GM23338 (cell line): ENCODE measurements at places on chromosomes 11 and 22.

GRCh38 chr22:49461674-49462073, 366.0 kb downstream of the BRD1 start:
- DNase-seq = no peak

GRCh38 chr11:10457901-10458300, 2.8 kb downstream of the AMPD3 start:
- no peak for DNase-seq

DNA sequence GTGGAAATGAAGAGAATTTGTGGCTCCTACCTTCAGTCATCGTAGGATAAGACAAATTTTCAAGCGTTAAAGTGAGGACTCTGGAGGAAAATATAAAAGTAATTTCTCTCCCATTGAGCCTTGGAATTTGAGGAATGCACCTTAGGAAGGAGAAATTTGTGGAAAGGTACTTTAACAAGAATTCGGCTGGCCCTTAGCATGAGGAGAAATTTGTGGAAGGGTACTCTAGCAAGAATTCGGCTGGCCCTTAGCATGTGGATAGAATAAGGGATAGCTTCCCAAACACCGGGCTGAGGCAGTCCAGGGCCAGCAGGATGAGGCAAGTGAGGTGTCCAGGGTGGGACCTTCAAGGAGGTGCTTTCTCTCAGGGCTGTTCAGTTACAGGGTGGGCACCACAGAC, 33.2 kb upstream of the FAR1 start:
- DNase-seq = peak; percentile 51

- no peak for DNase-seq
These were observed 124.0 kb downstream of the ME3 start for GRCh38 chr11:86548271-86548917.

DNA sequence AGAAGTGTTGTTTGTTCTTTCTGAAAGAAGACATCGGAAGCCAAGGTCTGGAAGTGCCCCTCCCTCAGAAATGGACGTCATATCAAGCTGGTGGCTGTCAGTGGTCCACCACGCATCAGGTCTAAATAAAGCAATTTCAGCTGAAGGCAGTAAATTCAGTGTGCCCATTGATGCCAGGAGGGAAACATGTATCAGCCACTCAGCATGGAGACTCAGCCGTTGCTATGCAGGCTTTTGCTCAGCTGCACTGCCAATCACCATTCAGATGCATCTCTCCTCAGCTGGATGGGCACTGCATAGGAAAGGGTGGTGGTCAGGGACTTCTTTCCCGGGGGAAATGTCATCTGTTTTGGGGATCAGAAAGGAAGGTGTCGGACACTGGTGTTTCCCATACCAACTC, 878.2 kb downstream of the NTM start:
- no peak for DNase-seq

DNA sequence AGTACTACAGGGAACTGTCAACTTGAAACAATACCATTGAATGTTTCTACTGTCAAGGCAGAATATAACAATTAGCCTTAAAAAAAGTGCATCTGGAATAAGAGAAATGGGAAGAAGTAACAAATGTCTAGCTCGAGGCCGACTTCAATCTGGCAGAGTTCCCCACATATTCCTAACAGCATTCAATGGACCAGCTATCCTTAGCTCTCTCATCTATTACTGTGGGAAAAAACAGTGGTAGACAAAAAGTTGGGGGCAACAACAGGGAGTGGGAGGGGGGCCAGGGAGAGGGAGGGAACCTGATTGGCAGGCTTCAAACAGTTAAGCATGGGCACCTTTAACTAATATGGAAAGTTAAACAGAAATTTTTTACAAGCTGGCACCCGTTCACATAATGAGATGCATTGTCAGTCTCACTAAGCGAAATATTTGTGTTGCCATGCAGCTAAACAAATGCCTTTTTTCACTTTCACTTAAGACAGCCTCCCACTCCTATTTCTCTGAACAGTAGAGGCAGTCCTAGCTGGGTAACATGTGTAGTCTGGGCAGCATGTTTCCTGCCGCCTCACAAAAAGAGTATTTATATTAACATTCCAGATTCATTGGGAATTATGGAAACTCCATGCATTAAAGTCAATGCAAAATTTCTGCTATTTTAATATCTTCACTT, 62.2 kb upstream of the SOX6 start:
- no peak for DNase-seq
